ENCODE measurements at places on chromosomes 3 and 15. TPM values are rescaled to one million over a fixed set of nuclear protein-coding genes. Genes with fewer than 3 reads are reported as not detected.
A peak's percentile ranks its signal among the peaks of the same experiment; 100 is the strongest.

Gene TIGIT
- polyA plus RNA-seq, result 0.07 TPM

- DNase-seq, result no peak
Measured at GRCh38 chr3:110620118-110620517, 451.5 kb upstream of the NECTIN3 start.

GRCh38 chr3:177041021-177041729 is 156.1 kb downstream of the TBL1XR1 start:
- DNase-seq, result no peak

DNA sequence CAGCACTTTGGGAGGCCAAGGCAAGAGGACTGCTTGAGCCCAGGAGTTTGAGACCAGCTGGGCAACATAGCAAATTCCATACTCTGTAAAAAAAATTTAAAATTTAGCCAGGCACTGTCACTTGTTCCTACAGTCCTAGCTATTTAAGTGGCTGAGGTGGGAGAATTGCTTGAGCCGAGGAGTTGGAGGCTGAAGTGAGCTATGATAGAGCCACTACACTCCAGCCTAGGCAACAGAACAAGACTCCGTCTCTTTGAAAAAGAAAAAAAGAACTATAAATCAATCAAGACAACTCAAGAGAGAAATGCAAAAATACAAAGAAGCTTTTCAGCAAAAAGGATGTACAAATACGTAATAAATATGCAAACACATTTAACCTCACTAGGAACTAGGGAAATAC is 78.8 kb downstream of the TJP1 start:
- DNase-seq, result no peak

DNA sequence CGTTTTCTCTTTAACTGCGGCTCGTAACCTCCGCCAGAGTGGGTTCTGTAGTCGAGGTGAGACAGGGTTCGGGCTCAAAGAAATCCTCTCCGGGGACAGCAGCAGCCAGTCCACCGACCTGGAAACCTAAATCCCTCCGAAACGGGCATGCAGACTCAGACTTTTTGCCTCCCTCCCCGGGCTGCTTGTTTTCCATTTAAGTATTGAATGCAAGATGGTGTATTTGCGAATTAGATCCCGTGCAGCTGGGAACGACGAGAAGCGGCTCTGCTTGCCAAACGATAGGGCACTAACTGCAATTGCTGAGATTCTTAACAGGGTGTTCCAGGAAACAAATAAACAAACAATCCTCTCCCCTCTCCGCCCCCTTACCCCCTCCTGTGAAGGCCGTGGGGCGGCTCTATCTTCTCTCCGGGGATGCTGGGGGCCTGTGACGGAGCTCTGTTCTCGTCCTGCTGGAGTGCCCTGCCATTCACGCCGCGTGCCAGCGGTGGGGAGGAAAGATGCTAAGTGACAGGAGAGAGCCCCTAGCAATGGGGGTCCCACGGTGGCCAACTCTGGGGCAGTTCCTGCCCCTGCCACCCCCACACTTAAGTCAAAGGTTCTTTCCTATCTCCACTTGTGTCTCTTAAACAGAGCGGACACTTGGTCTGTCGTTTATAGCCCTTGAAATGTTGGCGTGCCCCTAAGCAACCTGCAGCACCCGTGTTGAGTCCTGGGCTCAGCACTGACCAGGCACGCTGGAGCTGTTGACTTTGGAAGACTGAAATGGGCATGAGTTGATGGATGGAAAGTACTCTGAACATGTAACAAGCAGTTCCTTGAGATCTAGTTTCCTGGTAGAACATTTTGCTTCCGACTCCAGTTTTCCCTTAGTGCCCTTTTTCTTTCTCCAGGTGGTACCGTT is 1.3 kb upstream of the ETV5 start:
- DNase-seq, result peak; percentile 76

Gene AGBL1
- polyA plus RNA-seq, result not detected

GRCh38 chr3:128201158-128201755 is 48.0 kb downstream of the EEFSEC start:
- no peak for DNase-seq

Data from GM23338 (cell line).